ENCODE measurements at places on chromosomes 3 and 15. TPM values are rescaled to one million over a fixed set of nuclear protein-coding genes. Genes with fewer than 3 reads are reported as not detected.

The LAMB2 gene
- total RNA-seq = 108 TPM

The ZDHHC19 gene
- not detected for total RNA-seq

The AGTR1 gene
- total RNA-seq = 2.1 TPM

The MB21D2 gene
- total RNA-seq = 4.9 TPM

The FANCD2OS gene
- not detected for total RNA-seq

- DNase-seq = peak; percentile 36
These were observed 593 bp downstream of the TMOD2 start for GRCh38 chr15:51751697-51752683.

DNA sequence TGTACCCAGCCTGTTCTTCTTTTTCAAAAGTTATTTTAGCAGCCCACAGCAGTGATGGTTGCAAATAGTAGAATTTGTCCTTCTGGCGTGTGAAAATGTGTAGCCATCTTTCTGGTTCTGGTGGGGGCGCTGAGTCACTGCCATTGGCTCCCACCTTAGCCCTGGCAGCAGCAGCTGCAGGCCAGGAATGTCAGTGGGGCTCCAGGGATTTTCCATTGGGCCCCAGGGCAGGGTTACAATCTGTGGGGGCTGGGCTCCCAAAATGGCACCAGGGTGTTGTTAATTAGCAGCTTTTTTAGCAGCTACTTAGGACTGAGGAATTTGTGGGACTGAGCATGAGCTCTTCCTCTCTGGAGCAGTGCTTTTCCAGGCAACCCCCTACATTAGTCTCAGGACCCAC, 38.9 kb downstream of the TOPAZ1 start:
- no peak for DNase-seq

DNA sequence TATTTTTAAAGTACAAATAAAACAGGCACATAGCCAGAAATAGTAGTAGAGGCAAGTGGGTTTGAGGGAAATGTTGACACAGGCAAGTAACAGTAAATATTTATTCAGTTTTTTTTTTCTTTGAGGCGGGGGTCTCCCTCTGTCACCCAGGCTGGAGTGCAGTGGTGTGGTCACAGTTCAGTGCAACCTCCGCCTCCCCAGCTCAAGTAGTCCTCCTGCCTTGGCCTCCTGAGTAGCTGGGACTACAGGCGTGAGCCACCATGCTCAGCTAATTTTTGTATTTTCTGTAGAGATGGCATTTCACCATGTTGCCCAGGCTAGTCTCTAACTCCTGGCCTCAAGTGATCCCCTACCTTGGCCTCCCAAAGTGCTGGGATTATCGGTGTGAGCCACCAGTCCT, 43.5 kb downstream of the PHLDB2 start:
- no peak for DNase-seq

DNA sequence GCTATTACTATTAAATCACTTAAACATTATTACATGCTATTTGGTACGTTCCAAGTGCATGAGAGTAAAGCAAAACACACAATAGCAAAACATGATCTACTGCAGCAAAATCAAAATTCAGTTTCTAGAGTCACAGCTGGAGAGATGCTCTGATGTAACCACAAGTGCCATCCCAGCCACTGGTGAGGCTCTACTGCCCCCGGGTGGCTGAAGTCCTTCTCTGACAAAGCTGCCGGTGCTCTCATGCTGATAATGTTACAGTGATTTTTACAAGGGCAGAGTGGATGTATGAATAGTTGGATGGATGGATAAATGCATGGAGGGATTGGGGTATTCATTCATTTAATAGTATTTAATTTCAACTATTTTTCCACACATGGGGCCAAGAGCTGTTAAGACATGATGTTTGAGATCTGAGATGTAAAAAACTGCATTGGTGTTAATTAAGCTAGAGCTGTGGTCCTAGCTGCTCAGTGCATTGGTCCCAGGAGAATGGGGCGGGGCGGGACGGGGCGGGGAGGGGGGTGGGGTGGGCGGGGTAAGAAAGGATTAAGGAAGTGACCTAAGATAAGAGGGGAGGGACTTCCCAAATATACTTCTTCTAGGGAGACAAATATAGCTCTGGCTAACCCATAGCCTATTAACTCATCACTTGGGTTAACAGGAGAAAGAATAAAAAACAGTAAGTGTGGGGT, 5.3 kb upstream of the SPESP1 start:
- DNase-seq = peak; percentile 74

DNA sequence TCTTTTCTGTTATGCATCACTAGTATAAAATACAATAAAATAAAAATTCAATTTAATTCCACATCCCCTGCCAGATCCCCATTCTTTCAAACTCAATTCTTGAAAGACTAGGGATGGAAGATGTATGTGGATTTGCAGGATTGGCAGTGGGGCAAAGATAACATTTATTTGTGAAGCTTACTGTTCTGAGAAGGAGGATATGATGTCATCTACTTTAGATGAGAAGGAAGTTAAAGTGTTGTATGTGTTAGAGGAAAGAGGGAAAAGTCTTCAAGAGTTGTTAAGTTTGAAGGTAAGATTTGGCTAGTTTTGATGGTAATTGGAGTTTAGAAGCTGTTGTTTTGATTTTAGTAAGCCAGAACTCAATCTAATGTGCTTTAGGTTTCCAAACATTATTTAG, 845.1 kb upstream of the NR2F2 start:
- DNase-seq = no peak

GRCh38 chr15:101795455-101795854, 7.9 kb upstream of the OR4F6 start:
- no peak for DNase-seq

DNA sequence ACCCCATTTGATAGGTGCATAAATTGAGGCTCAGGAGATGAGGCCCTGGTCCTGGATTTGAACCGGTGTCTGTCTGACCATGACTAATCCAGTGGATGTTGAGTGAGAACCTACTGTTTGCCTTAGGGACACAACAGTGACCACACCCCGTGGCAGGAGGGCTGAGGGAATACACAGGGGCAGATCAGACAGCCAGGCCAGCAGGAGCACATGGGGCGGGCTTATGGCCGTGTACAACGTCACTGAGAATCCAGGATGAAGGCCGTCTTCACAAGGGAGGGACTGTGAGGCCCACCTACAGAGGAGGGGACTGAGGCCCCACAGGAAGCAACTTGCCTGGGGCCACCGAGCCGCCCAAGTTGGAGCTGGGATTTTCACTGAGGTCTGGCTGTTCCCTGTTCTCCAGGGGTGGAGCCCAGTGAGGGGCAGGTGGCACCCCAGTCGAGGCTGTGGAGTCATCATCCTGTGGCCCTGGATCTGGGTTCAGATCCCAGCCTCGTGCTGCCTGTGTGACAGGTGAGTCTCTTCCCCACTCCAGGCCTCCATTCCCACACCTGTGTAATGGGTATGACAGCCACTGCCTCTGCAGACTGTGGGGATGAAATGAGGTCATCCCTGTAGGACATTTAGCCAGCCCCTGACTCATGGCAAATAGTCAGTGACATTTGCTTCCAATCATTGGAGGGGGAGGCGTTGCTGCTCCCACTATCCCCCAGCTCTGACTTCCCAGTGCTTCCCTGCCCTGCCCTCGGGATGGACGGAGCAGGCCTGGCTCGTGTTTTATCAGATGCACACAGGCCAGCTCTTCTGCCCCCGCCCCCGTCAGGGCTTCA, 6.3 kb upstream of the PLXND1 start:
- no peak for DNase-seq

DNA sequence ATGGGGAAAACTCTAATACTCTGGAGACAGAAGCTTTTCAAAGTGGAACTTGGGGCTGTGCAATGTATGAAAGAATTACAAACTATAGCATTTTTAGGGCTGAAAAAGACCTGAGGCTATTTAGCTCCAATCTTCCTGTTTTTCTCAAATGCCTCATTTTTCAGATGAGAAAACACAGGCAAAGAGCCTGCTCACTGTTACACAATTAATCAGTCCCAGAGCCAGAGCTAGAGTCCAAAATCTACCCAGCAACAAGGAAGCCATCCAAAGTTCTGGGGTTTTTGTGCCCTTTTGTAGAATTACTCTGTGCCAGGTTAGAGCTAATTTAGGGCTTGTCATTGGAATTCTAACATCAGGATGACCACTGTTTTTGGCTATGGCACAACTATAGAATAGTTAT, 45.5 kb downstream of the GPR149 start:
- DNase-seq = no peak

- DNase-seq = no peak
These were observed 57.8 kb downstream of the CDC25A start for GRCh38 chr3:48130321-48130904.

DNA sequence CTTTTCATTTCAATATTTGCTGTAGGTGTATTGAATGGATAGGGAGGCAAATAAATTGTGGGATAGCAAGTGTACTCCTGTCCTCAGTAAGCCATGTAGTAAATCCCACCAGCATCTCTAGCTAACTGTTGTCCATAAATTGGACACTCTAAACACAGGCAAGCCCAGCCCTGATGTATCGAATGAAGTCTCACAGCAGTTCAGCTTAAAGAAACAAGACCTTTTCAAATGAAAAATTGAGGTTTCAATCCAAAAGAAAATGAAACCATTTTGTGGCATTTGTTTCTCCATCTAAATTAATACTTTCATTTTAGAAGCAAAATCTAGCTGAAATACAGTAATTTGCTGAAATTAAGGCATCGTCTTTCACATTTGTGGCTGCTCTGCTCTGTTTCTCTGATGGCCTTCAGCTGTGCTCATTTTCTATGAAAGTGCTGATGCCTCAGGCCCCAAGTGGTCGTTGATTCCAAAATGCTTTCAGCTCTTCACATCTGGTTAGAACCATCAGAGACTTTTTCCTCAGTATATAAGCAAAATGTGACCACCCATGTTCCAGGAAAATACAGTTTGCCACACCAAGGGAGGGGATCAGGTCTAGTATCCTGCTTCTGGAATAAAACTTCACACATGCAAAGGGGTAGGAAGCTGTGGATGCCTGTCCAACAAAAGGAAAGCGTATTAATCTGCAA, 245.0 kb downstream of the ZMAT3 start:
- no peak for DNase-seq

DNA sequence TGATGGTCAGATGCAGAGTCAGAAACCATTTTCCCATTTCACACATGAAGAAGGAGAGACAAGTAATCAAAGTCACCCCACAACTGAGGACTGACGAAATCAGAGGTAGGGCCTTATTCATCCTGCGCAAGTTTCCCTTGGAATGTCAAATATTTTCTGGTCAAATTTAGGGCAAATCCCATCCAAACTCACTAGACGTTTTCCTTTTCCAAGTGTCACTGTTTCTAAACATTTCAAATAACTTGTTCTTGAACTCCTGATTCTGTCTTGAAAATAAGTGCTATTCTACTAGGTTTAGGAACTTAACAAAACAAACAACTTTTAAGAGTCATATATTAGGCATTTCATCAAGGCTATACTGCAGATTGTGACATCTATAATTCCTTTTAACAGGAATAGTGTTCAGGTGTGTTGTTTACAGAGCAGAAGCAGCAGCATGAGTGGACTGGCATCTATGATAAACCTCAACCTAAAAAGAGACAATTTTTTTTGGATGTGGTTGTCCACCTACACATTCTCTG, 40.7 kb downstream of the SUMF1 start:
- no peak for DNase-seq

DNA sequence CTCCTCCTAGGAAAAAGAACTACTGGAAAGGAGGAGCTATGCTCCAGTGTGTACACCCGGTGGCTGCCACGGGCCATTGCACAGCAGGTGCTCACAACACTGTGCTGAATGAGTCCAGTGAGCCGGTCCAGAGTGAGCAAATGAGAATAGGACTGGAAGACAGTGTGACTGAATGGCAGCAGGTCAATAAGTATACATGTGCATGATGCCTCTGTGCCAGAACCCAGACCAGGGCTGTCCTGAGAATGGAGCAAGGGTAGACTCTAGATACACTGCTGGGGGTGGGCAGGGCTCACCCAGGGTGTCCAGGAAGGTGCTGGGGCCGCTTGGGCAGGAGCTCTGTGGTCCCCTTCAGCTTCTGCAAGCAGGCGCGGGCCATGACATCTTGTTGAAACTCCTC, 8.3 kb downstream of the POLG start:
- DNase-seq = no peak

Data from neural crest cell (in vitro differentiated cells).